Cortex of kidney (tissue), 1 donor: ENCODE measurements at places on chromosomes 6 and 20.

DNA sequence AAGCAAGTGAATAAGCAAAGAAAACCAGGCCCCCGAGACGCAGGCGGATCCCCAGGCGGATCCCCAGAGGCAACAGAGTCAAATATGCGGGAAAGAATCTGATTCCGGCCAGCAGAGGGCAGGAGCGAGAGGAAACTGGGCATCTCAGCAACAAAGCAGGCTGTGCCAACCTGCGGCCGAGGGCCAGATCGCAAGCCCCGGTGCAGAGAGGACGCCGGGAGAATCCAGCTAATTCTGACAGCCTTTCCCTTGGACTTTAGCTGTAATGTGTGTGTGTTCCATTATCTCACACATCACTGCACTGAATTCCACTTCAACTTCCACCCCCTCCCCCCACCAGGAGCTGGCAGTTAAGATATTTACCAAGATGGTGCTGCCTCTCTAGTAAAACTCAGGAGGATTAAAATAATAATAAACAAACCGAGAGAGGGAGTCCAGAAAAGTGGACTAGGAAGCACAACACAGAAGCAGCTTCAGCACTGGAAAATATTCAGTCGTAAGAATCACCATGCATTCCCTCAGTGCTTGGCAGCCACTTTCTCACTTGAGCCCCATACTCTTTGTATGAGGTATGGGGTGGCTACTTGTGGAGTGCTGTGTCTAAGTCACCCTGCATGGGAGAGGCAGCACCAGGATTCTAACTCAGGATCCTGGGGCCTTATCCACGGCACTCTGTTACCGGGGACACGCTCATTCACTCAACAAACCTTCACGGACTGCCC is 66.2 kb upstream of the SNX9 start:
- DNase-seq, result no peak

GRCh38 chr6:106572875-106573585 is 56.3 kb downstream of the RTN4IP1 start:
- no peak for DNase-seq

DNA sequence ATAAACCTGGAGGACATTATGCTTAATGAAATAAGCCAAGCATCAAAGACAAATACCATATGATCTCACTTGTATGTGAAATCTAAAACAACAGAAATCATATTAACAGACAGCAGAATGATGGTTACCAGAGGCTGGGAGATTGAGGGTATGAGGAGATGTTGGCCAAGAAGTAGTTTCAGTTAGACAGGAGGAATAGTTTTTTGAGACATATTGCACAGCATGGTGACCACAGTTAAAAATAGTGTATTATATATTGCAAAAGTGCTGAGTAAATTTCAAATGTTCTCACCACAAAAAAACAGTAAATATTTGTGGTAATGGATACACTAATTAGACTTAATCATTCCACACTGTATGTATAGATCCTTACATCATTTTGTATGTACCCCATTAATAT is 1.8 kb downstream of the GABRR1 start:
- no peak for DNase-seq

DNA sequence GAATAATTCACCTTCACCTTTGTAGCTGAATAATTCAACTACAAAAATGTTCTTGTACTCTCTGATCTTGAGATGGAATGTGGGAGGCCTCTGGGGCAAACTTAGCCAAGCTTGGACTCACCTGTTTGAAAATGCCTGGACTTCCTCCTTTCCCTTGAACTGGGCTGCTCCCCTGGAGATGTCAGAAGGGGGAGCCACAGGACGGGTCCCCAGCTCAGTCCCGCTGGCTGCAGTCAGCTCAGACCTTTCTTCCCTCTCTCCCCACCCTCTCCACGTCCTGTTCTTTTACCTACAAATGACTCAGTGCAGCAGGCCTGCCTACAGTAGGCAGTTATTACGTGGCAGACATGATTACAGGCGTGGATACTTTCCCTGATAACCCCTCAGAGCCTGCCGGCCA is 131.5 kb upstream of the RALGAPA2 start:
- no peak for DNase-seq

DNA sequence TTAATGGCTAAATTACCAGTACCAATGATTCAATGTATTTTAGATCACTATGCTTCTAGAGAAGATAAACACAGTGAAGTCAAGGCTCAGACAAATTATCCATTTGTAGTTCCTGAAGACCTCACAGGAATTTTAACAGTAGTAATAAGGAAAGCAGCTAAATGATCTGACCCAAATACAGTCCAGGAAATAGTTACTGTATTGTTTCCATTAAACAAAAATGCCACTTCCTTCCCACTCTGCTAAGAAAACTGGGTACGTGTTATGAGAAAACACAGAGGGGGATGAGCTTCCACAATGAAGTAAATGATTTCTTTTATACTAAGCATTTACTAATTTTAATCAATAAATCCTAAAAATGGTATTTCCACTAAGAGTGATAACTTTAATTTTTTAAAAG is 127.9 kb downstream of the CDK19 start:
- no peak for DNase-seq

DNA sequence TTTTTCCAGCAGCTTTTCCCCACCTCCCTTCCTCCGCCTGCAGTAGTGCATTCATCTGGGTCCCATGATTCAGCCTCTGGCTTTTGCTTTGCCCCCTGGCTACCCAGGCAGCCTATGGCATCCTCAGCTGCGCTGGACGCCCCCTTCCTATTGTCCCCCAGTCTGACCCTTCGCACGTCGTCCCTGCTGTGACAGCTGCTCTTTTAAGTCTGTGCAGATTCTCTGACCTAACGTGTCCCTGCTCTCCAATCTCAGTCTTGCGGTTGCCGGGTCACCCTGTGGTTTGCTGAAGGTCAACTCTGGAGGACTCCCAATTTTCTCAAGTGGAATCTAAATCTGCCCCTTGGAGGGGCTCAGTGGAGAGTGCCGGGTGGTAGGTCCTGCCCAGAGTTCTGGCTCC is 294.3 kb downstream of the CDC5L start:
- no peak for DNase-seq

GRCh38 chr6:2771079-2771478 is 5.9 kb downstream of the WRNIP1 start:
- DNase-seq, result no peak

DNA sequence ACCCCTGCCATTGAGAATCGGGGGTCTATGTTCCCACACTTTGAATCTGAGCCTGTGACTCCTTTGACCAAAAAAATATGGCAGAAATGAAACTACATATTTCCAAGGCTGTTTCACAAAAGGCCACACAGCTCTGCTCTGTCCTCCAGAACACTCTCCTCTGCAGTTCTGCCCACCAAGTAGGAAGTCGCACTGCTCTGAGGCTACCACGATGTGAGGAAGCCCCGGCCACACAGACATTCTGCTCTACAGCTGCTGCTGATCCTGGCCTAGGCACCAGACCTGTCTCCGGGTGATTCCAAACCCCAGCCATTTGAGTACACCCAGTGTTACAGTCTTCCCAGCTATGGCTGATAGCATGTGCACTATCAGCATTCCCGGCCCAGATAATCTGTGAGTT is 85.1 kb downstream of the LYRM4 start:
- DNase-seq, result no peak

GRCh38 chr6:129309154-129309553 is 400.8 kb downstream of the ARHGAP18 start:
- DNase-seq, result no peak

DNA sequence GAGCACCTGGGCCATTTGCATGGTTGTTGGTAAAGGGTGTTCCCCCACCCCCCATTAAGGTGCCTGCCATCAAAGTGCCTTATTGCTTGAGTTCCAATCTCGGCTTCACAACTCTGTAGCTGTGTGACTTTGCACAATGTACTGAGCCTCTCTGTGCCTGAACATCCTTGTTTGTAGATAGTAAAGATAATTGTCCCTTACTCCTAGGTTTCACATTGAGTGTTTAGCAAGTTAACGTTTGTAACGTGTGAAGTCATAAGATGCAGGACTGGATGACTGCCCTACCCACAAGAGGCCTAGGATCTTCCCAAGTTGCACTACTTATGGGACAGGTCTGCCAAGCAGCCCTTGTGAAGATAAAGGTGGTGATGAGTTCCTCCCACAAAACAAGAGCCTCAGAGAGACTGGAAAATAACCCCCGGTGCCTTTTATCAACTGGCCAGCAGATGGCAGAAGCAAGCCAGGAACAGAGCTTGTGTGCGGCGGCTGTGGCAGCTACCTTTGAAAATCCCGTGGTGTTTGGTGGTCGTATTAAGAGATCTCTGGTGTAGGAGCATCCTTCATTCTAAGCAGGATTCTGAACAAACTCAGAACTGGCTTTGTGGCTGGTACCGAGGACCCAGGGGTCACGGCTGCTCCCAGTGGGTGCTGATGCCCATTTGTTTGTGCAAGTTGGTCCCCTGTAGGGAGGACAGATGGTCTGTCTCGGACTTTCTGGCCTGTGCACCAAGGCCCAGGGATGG is 99.1 kb downstream of the CDH26 start:
- no peak for DNase-seq

DNA sequence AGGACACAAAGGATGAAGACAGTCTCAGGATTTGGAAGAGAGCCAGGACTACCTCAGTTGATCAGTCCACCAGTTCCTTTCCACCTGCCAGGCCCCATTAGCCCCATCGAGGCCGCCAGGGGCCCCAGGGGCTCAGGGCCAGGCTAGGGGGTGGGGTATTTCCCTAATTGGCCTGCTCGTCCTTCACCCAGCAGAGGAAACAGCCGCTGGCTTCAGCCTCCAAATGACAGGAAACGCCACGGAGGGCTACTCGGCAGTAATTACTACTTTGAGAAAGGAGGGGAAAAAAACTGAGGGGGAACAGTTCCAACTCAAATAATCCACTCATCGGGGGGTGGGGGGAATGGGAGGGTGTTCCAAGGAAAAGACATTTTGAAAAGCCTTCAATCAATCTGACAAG is 42.7 kb downstream of the MAFB start:
- DNase-seq, result no peak
